ENCODE measurements at places on chromosomes 3 and 15. TPM values are rescaled to one million over a fixed set of nuclear protein-coding genes. Genes with fewer than 3 reads are reported as not detected.
A peak's percentile ranks its signal among the peaks of the same experiment; 100 is the strongest.

Gene LRRC3B
- total RNA-seq = not detected

Gene SEMA3B
- 0.34 TPM for total RNA-seq

GRCh38 chr15:51281368-51281967 is 56.9 kb downstream of the CYP19A1 start:
- peak; percentile 9 for DNase-seq

Gene RPP25
- total RNA-seq = 25.3 TPM

DNA sequence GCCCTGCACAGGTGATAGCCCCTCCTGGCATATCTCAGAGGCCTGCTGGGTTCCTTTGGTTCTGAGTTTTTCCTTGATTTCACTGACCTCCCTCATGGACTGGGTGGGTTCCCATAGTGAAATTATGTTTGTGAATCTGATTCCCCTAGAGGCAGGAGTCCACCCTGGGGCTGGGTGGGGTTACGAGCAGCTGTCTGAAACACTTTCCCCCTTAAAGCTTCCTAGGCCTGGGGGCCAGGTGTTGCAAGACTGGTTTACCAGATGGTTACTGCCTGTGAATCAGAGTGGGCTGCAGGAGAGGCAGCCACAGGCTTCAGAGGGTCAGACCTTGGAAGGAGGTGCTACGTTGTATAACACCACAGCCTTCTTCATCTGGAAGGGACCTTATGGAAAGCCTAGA is 34.3 kb downstream of the IL20RB start:
- DNase-seq = no peak

DNA sequence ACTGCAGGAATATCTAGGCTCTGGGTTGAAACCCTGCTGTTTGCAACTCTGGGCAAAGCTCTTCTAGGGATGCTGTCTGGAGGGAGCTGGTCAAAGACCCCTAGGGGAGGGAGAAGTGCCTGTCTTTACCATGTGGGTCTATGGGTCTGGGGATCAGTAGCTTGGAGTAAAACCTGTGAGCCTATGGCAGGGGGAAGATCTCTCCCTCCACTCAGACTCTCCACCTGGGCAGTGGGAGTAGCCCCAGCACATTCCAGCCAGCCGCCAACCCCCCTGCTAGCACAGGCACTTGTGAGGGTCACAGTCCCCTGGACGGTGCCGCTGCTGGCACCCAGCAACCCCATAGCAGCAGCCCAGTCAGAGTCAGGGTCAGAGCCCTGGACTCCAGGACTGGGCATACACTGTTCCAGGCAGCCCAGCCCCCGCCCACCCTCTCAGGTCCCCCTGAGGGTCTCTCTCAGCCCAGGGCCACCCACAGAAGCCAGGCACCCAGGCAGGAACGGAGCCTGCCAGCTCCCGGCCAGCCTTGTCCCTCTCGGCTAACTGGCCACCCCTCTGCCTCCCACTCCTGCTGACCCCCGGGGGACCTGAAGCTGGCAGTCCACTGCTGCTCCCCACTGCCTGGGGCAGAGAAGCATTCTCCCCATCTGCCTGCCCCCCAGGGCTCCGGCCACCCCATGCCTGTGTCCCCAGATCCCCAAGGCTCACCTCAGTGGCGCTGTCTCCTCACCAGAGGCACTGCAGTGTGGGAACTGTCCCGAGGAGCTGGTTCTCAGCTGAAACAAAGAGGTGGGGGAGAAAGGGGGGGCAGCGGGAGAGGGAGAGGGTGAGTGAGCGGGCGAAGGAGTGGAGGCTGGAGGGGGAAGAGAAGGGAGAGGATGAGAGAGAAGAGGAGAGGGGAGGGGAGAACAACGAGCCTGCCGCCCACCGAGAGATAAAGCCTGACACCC is 10.8 kb downstream of the GLYCTK start:
- DNase-seq = no peak

DNA sequence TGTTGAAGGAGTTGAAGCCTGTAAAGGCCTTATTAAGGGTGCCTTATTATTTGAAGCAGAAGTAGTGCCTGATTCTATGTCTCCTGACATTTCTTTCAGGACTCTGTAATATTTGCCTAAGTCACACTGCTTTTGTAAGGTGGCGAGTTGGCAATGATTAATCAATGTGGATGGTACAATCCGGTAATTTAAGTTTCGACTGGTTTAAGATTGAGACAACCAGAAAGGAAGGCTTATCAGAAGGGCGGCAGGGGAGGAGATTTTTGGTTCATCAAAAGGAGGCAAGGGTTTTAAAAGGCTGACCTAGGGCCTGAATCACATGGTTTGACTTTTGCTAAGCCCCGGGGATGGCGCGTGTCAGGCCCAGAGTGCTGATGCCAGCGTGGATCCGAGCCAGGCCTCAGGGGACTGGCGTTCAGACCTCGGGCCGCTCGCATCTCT is 830 bp upstream of the RNF13 start:
- no peak for DNase-seq

- no peak for DNase-seq
Measured at GRCh38 chr15:25797511-25797935, 65.6 kb downstream of the ATP10A start.

GRCh38 chr3:41223078-41223477 is 23.8 kb downstream of the CTNNB1 start:
- DNase-seq = no peak

DNA sequence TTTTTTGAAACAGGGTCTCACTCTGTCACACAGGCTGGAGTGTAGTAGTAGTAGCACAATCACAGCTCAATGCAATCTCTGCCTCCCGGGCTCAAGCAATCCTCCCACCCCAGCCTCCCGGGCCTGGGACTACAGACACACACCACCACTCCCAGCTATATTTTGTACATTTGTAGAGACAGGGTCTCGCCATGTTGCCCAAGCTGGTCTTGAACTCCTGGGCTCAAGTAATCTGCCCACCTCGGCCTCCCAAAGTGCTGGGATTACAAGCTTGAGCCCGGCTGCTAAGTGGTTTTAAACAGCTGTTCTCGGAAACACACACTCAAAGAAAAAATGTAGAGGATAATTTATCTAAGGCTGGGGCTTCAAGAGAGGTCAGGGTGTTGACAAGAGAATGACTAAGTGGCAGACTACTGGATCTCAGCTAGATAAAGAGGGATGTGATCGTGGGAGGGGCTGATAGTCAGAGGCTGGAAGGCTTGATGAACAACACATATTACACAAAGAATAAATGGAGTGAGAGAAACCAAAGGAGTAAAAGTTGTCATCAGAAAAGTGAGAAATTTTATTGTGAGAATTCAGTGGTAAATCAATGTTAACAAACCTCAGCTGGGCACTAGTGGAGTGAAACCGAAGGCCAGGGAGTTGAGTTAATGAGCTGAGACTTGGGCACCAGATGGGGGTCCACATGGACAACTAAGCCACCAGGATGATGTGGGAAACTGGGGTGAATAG is 6.7 kb downstream of the CCR5AS start:
- no peak for DNase-seq

Gene HACD3
- total RNA-seq = 70.9 TPM

- DNase-seq = no peak
Measured at GRCh38 chr3:30795176-30795575, 99.3 kb downstream of the GADL1 start.

Gene UACA
- total RNA-seq = 118 TPM

Gene KCNAB1
- total RNA-seq = 0.70 TPM

DNA sequence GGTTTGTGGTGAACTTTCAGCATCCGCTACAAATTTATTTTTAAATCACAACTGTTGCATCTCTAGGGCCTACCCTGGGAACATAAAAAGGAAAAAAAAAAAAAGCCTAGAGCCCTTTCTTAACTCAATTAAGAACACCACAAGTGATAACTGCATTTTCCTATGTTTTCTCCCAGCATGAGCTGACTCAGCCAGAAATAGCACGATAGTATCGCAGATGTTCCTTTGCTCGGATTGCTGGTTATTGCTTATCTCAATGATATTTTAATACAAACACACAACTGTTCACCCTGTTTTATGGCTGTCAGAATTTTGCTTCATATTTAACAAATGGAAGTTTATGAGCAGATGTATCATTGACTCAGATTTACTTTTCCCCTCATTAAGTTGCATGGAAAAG is 251.8 kb upstream of the SUCLG2 start:
- DNase-seq = no peak

DNA sequence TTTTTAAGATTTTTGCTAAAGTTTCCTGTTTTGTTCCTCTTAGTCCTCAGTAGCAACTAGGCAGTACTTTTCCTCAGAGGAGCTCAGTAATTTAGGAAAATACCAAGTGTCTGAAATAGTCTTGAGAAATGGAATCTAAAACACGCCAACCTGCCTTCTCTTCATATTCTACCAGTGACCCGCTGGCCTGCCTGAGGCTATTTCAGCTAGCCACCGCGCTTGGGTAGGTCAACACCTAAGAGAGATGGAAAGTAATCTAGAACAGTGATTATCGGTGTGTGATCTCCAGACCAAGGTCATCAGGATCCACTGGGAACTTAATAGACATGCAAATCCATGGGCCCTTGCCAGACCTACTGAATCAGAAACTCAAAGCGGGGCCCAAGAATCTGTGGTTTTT is 7.5 kb downstream of the LCTL start:
- DNase-seq = no peak

Gene DNAH12
- total RNA-seq = 0.12 TPM

DNA sequence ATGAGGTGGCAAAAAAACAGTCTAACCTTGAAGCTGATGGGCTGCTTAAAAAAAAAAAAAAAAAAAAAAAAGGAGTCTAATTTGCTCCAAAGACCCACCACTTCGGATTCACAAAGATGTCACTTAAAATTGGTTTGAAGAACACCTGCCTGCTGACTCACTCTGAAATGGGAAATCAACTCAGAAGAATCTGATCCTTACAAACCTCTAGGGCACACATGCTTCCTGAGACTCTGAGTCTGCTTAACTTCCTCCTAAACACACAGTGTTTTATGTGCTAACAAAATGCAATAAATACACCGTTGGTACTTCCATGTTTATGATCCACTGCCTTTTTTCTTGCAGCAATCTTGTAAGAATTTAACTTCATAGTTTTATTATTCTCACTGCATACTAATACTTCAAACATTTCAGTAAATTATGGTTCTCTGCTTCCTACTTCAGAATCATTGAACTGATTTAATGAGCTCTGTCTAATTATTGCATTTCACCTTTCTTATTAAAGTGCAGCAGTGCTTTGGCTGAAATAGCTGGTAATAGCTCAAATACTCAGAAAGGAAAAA is 73.0 kb upstream of the FRMD4B start:
- DNase-seq = no peak

- DNase-seq = no peak
Measured at GRCh38 chr15:75753145-75753544, 40.5 kb upstream of the CSPG4 start.

GRCh38 chr15:70109531-70109930 is 11.8 kb upstream of the TLE3 start:
- DNase-seq = no peak

Data from glomerular endothelial cell (primary cell).